ENCODE measurements at places on chromosomes 4 and X.

DNA sequence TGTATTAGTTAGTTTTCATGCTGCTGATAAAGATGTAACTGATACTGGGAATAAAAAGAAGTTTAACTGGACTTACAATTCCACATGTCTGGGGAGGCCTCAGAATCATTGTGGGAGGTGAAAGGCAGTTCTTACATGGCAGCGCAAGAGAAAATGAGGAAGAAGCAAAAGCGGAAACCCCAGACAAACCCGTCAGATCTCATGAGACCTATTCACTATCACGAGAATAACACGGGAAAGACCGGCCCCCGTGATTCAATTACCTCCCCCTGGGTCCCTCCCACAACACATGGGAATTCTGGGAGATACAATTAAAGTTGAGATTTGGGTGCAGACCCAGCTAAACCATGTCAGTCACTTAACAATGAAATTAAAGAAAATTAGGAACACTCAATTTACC is 499.1 kb downstream of the FSTL5 start:
- no peak for DNase-seq

GRCh38 chrX:118497180-118497818 is 1.7 kb downstream of the DOCK11 start:
- no peak for DNase-seq

DNA sequence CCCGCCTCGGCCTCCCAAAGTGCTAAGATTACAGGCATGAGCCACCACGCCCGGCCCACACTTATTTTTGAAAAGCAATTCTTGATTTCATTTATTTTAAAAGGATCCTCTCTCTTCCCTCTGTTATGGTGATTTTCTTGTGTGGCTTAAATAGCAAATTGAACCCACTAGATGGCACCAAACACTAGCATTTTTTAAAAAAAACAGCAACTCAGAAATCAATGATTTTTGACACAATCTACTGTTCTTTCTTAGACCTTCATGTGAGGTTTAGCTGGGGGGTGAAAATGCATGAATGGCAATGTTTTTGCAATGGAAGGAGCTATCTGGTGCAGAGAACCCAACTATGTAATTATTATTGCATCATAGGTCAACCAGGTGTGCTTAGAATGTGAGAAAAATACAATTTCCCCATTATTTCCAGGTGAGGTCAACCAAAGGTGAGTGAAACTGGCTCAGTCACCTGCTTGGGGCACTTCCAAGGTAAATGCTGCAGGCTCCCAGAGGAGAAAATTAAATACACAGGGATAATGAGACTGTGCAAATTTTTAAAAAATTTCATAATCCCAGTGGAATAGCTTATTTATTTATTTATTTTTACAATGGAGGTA is 226.7 kb upstream of the PRKX start:
- DNase-seq = no peak

DNA sequence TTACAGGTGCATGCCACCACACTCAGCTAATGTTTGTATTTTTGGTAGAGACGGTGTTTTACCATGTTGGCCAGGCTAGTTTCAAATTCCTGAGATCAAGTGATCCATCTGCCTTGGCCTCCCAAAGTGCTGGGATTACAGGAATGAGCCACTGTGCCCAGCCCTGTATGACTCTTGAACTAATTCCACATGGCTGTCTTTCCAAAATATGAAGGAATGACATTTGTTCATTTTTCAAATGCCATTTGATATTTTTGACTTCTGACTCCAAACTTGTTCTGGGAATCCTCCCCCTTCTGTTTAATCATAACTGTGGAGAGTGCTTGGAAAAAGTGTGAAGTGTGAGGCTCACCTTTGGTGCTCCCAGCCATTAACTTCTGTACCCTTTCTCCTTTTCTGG is 119.2 kb downstream of the NHS start:
- no peak for DNase-seq

DNA sequence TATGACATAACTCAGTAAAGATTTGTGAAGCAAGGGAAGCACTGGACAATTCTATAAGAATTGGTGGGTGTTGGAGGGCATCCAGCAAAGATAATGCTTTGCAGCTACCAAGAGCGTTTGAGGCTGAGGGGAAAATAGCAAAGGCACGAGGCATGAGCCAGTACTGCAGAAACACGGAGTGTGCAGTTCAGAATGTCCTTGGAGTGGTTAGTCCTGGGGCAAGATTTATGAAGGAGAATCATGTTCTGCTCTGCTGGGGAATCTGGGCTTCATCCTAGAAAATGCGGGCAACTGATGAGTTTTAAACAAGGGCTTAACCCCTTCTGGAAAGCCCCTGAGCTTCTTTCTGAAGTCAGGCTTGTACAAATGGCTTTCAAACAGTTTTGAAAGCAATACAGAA is 452.5 kb downstream of the IL15 start:
- DNase-seq = no peak

DNA sequence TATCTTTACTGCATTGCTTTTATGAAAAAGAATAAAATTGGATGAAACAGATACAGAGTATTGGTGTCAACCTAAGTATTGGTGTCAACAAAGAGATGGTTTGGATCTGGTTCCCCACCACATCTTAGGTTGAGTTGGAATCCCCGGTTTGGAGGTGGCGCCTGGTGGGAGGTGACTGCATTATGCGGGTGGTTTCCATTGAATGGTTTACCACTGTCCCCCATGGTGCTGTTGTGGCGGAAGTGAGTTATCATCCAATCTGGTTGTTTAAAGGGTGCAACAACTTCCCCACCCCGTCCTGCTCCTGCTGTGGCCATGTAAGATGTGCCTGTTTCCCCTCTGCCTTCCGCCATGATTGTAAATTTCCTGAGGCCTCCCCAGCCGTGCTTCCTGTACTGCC is 52.8 kb upstream of the CD99 start:
- no peak for DNase-seq

DNA sequence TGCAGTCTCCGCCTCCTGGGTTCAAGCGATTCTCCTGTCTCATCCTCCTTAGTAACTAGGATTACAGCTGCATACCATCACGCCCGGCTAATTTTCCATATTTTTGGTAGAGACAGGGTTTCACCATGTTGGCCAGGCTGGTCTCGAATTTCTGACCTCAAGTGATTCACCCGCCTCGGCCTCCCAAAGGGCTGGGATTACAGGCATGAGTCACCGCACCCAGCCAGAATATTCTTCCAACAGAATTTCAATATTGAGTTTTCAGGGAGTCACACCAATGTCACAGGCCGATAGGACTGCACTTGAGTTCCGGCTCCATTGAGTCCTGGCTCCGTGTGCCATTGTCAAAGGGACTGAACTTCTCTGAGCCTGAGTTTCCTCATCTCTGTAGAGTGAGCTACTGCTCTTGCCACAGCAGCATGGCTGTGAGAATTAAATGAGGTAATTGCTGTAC is 82.9 kb downstream of the CLCN4 start:
- DNase-seq = no peak

DNA sequence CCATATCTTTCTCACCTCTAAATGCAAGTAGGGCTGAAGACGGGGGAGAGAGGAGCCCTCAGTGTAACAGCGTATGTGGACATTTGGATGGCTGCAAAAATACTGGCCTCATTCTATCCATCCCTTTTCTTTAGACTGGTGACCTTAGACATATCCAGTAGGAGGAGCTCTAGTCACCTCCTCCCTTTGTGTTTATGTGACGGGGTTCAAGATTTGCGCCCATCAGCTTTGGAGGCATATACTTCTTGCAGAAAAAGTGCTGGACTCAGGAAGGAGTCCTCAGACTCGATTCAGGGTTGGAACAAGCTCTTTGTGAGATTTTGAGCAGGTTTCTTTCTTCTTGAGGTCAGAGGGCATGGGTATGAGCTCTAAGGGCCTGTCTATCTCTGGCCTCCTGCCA is 86.2 kb downstream of the MAMLD1 start:
- DNase-seq = no peak

DNA sequence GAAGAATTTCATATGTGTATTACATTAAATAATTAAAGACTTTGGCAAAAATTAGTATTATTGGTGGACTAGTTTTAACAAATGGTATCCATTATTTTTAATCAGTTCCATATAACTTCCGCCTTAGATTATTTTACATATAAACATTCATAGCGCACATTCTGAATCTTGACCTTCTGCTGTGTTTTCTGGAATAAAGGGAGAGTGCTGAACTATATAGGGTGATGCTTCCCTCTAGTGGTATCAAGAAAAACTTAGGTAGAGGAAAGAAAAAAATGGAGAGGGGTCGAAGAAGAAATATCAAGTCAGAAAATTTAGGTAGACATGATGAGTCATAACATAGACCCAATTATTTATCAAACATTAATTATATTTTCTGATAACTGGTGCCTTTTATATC is 155.6 kb upstream of the PACRGL start:
- DNase-seq = no peak

DNA sequence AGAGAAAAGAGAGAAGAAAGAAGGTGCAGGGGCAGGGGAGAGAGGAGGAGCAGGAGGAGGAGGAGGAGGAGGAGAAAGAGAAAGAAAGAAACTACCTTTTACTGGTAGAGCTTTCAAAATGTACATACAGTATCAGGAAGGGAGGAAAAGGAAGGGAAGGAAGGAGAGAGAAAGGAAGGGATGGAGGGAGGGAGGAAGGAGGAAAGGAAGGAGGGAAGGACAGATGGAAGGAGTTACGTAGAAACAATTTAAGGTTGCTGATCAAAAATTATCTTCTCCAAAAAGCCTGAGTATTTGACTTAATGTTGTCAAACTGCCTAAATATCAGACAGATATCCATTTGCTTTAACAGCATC is 13.4 kb downstream of the TBC1D9 start:
- DNase-seq = no peak

DNA sequence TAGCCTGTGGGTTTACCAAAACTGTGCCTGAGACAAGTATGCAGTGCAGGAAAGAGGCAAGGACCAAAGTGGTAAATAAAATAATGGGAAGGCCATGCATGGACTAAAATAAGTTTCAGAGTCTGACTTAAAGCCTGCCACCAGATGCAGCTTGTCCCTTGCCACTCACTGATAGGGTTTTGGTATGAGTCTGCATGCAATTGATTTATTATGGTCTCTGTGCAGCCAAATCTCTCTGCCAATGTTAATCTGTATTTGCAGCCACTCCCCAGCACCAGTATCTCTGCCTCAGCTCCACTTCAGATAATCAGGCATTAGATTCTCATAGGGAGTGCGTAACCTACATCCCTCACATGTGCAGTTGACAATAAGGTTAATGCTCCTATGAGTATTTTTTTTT is 5.5 kb upstream of the FGF2 start:
- DNase-seq = no peak

- no peak for DNase-seq
Observed at GRCh38 chr4:87985097-87985886, 9.8 kb downstream of the SPP1 start.

- DNase-seq = no peak
Observed at GRCh38 chr4:184856277-184856609, 30.5 kb upstream of the ACSL1 start.

GRCh38 chrX:132591719-132592275 is 103.0 kb upstream of the MBNL3 start:
- no peak for DNase-seq

- no peak for DNase-seq
Observed at GRCh38 chr4:7959078-7959477, 19.4 kb upstream of the AFAP1 start.

DNA sequence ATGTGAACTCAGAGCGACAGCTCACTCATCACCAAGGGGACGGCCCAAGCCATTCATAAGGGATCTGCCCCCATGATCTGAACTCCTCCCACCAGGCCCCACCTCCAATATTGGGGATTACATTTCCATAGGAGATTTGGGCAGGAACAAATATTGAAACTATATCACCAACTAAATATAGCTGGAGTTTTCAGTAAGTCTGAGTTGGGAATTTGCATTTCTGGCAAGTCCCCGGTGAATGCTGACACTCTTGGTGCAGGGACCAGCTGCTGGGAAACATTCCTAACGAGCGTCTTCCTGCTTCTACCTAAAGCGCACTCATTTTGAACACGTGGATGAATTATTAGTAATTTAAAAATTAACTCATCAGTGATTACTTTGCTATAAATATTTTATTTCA is 13.2 kb downstream of the CLDN34 start:
- no peak for DNase-seq

- no peak for DNase-seq
Observed at GRCh38 chrX:109954333-109954732, 48.6 kb upstream of the TMEM164 start.

GRCh38 chr4:97123573-97123972 is 1019.7 kb downstream of the STPG2 start:
- DNase-seq = no peak

DNA sequence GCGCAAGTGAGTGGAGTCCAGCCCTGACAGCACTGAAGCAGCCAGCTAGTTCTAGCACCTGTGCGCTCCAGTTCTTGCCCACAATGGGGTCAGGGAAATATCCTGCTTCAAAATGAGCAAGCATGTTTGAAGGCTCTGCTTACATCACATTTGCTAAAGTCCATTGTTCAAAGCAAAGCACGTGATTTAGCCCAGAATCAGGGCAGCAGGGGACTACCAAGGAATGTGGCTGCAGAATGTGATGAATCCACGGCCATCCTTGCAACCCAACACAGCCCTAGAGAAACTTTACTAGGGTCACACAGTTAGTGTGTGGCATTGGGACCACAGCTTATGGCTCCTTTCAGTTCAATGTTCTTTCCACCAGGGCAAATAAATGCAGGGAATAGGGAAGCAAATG is 47.3 kb upstream of the SMIM31 start:
- DNase-seq = no peak

DNA sequence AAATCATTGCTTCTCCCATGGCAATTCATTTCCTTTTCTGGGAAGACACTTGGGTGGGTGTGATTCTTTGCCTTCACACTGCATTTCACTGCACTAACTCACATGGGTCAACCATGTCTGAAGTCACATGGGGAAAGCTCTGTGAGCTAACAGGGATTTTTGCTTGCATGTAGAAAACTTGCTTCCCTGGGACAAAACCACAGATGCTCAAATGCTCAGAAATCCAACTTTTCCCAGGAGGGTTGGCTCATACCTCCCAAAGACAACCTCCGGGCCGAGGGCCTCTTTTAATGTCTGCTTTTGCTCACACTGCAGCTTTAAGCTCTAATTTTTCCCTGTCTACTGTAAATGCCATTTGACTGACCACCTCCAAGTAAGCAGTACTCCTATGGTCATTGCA is 1695.2 kb downstream of the STIM2 start:
- no peak for DNase-seq

DNA sequence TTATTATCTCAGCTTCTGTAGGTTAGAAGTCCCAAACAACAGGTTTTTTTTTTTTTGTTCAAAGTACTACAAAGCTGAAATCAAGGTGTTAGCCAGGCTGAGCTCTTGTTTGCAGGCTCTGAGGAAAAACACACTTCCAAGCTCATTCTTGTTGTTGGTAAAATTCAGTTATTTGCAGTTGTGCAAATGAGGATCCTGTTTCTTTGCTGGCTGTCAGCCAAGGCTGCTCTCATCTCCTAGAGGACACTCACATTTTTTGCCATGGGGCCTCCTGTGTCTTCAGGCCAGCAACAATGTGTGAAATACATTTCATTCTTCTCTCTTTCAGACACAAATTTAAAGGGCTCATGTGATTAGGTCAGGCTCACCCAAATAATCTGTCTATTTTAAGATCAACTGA is 60.3 kb upstream of the HSD17B10 start:
- DNase-seq = no peak

Data from memory B cell (primary cell).